ENCODE measurements at places on chromosomes 6 and 20.

GRCh38 chr20:61185181-61185580 lies 66.9 kb upstream of the CDH4 start:
- no peak for DNase-seq

DNA sequence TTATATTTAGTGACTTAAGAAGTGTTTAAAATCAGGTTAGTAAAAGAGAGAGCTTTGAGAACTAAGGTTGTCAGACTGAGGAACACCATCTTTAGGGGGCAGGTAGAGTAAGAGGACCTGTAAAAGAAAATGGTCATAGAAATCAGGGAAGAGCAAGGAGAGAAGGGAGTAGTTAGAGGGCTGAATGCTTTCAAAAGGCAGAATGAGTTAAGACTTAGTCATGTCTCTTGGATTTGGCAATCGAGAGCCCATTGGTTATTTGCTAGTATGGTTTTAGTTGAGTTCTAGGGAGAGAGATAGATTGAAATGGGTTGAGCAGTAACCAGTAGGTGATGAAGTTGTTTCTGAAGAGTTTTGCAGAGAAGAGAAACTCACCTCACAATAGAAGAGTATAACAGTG lies 51.1 kb downstream of the RALGAPB start:
- no peak for DNase-seq

- no peak for DNase-seq
Measured at GRCh38 chr6:85679445-85680123, 36.9 kb upstream of the SYNCRIP start.

DNA sequence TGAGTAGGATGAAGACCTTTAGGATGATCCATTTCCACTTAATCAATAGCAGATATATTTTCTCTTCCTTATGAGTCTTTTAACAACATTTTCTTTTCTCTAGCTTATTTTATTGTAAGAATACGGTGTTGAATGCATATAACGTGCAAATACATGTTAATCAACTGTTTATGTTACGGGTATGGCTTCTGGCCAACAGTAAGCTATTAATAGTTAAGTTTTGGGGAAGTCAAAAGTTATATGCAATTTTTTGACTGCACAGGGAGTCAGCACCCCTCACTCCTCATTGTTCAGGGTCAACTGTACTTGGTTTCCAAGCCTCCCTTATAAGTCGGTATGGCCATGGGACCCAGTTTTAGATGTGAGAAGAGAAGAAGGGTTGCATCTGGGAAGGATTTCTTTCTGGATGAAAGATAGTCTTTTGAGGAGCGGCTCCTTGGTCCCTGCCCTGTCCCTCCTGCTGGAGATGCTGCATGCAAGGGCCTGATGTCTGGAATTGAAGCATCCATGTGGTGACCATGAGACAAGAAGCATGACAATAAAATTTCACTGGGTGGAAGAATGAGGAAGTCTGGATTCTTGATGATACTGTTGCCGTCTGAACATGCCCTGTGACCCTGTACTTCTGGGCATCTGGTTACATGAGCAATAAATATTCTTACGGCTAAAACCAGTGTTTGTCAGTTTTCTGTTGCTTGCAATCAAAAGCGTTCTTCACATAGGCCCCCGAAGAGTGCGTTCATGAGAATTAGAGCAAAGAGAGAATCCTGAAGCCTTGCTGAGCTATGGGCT lies 194.7 kb upstream of the PMEPA1 start:
- DNase-seq: peak; percentile 42

DNA sequence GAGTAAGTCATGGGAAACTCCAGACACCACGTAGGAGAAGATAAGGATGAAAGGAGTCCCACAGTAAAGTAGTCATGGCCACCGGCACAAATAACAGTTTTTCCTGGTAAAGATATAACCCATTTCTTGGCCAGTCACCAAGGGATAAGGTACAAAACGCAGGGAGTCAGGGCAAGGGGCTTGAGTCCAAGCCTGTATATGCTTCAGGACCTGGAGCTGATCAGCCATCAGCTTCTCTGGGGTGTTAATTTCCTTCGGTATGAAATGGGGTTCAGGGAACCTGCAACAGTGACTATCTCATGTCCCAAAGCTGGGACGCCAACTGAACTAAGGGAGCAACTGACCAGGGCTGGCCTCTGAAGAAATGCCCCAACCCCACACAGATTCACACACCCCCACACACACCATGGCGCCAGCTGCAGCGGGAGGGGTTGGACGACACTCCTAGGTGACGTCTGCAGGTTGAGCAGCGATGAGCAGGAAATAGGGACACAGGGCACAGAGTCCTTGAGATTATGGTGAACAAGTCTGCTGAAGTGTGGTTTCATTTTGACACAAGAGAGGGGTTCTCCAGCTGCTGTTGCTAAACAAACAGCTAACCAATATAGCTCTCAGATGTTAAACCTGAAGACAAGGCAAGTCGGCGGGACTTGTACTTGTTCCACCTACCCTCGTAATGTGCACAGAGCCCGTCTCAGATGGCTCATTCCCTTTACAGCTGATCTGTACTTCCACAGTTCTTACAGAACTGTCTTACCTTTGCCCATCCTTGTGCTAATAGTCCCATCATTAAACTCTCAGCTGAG lies 7.4 kb upstream of the ADTRP start:
- no peak for DNase-seq

DNA sequence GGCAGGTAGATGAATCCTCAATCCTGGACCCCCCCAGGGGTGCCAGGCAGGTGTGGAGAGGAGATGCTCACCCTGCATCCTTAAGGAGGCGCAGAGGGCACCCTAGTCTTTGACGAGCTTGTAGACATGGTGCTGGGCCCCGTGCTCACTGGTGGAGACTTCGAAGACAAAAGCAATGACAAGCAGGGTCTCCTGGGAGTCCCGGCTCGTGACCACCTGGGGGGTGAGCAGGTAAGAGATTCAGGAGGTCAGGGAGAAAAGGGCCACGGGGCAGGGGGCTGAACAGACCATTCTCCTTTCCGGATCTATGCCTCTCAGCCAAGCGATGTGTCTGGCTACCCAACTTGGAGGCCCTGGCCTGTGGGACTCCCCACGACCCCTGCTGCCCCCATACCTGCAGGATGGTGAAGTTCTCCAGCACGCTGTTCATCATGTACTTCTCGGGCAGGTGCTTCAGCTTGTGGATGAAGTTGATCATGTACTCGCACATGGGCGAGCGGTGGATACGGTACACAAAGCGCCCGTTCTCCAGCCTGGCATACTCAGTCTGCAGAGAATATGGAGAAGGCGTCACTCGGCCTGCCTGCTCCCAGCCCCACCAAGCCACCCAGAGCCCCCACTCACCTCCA lies 6.9 kb downstream of the RPL10A start:
- DNase-seq: no peak

- DNase-seq: no peak
Measured at GRCh38 chr6:53494076-53494475, 50.8 kb downstream of the GCLC start.

GRCh38 chr20:39036011-39036410 lies 73.9 kb downstream of the DHX35 start:
- no peak for DNase-seq

DNA sequence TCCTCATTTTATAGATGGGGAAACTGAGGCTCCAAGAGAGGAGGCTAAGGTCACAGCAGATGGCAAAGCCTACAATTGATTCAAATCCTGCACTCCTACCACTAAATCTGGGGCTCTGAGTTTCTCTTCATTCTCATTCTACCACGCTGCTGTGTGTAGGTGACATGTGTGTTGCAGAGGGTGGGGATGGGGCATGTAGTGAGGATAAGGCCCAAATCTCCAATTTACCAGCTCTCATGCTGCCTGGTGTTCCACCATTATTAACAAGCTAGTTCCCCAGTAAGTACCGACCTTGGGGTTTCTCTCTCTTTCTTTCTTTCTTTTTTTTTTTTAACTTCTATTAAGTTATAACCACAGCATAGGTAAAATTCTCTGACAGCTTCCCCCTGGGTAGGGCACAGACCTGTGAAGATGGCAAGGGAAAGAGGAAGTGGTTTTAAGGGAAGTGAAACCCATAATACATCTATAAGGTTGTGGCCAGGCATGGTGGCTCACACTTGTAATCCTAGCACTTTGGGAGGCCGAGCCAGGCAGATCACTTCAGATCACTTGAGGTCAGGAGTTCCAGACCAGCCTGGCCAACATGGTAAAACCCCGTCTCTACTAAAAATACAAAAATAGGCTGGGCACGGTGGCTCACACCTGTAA lies 13.0 kb upstream of the MATN4 start:
- DNase-seq: peak; percentile 55

DNA sequence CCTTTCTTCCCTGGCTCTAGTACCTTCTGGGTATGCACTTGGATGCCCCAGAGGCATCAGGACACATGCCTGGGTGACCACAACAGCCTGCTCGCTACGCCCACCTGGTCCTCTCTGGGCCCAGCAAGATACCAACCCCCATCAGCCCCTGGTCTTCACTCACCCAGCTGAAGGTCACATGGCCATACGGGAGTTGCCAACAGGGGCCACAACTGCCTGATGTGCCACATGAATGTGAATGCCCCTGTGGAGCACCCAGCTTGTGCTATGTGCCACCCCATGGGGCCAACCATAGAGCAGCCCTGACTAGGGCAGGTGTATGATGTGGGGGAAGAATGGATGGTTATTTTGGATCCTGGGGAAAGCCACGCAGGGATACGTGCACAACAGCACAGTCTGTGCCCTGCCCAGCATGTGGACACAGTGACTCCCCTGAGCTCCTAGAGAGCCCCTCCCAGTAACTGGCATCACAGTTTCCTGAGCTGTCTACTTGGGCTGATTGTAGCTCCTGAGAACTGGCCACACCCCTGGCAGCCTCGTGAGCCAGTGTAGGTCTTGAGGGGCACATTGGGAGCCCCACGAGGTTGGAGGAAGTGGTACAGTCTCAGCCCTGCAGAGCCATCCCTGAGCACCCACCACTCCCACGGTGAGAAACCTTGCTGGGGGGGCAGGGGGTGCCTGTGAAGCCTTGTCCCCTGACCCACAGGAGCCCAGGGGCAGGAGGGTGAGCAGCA lies 10.5 kb upstream of the PCMTD2 start:
- DNase-seq: no peak

DNA sequence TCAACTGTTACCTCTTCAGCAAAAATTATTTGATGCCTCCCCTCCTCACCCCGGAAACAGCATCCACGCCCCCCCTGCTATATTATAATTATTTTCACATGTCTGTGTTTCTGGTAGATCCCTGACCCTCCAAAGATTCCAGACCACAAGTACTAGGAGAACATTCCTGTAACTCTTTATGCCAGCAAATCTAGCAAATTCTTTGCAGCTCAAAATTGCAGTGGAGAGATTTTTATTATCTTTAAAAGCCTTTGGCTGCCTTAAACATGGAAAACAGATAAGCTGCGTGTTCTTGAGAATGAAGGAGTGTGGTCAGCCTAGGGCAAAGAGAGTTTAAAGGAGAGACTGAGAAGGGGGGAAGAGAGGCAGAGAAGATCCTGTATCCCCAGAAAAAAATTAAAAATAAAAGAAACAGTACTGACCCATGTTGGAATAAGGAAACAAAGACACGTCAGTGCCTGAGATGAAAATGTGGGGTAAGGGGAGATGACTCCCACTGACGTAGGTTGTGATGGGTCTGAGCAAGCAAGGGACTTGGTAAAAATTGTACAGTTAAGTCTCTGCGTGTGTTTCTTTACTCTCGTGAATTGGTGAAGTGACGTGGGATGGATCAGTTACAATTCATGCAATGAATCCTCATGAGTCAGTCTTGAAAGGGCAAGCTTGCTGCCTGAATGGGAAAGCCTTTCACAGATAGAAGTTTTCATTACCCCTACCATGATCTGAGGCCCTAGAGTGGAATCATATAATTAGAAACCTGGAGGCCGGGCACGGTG lies 8.3 kb downstream of the ID4 start:
- DNase-seq: no peak
